ENCODE measurements at places on chromosomes 5 and 9.

DNA sequence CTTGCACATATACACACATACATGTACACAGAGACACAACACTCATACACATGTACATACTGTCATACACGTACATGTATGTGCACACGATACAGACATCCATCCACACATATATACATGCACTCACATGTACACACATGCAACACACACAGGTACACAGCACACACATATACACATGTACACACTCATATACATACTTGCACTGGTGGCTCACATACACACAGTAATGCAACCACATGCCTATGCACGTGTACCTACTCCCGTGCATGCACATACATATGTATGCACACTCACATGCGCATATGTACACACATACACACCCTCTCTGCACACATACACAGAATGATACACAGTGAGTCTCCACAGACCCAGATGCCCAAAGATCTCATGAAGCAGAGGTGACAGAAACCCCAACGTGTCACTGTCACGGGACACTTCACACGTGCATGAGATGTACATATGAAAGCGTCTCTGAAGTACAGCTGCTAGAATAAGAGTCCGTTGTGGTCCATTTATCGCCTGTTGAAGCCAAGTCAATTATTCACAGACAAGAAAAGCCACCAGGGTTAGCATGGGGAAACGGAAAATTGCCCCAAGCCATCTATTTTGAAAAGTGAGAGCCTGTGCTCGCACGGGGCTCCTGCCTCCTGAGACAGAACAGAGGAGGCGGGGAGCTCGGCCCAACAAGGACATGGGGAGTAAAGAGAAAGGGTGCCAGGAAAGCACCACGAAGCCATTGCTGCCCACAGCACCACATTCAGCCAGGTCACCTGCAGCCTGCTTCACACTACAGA lies 24.9 kb downstream of the LPCAT1 start:
- DNase-seq = no peak

- DNase-seq = no peak
Measured at GRCh38 chr5:16350816-16351215, 114.8 kb downstream of the ZNF622 start.

DNA sequence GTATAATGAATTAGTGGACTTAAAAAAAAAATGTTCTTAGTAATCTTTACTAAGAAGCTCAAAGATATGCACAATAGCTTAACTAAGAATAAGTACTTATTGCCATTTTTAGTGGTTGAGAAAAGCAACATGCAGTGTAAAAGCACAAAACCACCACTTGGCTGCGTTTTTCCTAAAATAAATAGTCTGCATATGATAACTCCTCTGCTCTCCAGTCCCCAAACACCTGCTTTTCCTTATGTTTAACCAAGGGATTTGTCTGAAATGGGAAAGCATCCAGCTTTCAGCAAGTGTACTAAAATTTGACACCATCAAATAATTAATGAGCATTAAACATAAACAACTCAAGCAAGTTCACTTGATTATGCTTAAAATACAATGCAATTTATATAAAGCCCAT lies 41.4 kb downstream of the PSIP1 start:
- no peak for DNase-seq

DNA sequence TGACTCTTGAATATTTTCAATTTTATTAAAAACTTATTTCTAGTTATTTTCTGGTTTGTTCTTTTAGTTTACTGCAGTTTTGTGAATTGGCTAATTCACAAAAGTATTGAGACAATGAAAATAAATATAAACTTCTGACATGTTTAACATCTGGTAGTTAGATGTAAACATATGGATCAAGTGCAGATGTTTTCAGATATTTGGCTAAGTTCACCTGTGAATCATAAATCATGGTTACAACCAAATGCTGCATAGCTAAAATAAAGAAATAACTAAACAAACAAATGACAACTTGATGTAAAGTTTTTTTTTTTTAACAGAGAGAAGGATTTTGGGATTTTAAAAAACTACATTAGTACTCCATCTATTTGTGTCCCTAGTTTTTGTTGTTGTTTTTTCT lies 484.6 kb downstream of the SLCO4C1 start:
- DNase-seq = no peak

DNA sequence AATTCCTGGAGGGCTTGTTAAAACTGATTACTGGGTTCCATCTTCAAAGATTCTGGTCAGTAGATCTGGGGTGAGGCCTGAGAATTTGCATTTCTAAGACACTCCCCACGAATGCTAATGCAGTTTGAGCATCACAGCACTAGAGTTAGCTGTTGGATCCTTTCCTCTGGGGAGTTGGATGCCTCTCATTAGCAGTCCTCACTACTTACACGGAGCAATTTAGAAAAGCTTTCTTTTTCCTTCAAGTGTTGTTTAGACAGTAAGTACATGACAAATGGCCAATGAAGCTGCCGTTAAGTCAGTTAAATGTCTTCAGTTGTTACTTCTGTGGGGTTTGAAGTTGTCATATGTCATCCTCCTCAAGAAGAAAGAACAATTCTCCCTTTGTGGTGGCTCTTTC lies 74.9 kb upstream of the HMHB1 start:
- no peak for DNase-seq

GRCh38 chr5:109656829-109657228 lies 32.9 kb upstream of the MAN2A1 start:
- DNase-seq = peak; percentile 39

DNA sequence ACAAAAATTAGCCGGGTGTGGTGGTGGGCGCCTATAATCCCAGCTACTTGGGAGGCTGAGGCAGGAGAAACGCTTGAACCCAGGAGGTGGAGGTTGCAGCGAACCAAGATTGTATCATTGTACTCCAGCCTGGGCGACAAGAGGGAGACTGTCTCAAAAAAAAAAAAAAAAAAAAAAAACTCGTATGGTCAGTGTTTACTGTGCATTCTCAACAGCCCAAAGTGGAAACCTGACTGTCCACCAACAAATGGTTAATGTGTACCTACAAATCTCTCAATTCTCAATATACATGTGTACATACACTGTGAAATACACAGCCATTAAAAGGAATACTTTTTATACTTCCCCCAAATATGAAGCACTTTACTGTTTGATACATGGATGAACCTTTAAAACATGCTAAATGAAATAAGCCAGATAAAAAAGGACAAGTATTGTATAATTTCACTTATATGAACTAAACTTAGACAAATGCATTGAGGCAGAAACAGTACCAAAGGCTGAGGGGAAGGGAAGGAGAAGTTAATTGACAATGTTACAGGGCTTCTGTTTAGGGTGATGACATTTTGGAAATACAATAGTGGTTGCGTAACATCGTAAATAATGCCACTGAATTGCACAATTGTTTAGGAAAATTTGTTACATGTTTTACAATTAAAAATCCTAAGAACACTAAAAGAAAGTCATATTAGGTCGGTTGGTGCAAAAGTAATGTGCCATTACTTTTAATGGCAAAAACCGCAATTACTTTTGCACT lies 16.5 kb downstream of the DNAJA1 start:
- DNase-seq = no peak

DNA sequence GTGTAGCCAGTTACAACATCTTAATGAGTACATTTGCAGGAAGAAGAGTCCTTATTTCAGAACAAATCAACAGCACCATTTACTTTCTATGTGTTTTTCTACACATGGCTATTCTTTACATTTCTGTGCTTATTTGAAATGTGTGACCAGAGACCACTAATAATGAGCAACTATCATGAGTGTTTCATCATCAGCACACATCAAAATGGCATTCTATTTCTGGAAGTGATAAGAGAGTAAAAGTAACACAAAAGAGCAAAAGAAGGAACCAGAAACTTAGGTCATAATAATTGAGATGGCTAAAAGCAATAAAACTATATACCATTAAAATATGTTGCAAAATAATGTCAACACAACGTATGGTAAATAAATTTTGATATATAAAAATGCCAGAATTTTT lies 159.7 kb downstream of the PBX3 start:
- DNase-seq = no peak

GRCh38 chr9:132669319-132669697 lies 475 bp downstream of the DDX31 start:
- no peak for DNase-seq

DNA sequence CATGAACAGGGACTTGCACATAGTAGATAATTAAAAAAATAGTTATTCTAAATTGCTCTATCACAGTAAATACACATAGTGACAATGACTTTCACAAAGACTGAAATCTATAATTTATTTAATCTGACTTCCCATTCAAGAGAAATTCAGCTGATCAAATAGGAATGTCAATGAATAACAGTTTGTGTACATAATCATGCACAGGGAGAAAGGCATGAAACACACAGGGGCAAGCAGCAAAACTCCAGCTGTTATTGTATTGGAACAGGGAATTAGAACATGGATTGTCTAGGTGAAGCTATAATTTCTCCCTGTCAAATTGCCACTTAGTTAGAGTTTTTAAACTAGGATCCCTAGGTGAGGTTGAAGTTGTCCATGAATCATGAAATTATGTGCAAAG lies 99.9 kb downstream of the HCN1 start:
- DNase-seq = no peak

DNA sequence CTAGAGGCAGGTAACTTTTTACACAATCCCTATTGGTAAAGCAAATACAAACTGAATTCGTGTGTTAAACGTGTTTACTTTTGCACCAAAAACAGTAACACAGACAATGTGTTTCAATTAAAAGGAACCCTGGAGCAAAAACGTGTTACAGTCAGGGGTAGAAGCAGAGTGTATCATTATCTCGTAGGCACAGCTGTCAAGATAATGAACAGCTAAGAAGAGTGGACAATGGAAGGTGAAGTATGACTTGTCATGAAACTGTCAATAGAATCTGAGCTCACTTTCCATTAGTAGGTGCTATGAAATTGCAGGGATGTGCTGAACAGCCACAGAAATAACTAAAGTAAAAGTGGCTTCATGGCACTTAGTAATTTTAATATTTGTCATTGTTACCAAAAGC lies 1229.8 kb upstream of the WWC1 start:
- no peak for DNase-seq

DNA sequence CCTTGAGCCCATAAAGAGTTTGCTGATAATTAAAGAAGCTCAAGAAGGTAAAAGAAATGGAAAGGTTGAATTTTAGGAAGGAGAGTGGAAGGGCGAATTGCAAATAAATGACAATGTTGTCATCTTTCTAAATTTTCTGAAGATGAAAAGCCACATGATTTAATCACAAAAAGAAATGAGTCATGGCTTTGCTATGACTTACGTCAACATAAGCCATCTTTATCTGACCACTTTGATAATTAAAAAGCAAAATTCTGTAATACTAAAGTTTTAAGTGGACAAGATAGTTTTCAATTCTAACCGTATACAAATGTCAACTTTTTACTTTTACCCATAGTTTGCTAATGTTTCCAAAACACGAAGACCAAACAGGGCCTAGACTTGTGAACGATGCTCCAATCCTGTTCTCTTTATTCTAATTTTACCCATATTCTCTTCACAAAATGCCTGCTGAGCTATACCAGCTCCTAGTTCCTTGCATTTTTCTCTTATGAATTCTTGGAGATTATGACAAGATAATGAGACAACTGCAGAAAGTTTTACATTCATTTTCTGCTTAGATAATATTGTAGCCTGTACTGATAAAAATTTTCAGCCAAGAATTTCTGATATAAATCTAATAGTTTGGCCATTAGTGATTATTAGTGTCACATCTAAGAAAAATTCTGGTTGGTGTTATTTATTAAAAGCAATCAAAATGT lies 21.8 kb upstream of the PRUNE2 start:
- no peak for DNase-seq

GRCh38 chr9:88749420-88749819 lies 214.4 kb downstream of the NXNL2 start:
- DNase-seq = peak; percentile 59

DNA sequence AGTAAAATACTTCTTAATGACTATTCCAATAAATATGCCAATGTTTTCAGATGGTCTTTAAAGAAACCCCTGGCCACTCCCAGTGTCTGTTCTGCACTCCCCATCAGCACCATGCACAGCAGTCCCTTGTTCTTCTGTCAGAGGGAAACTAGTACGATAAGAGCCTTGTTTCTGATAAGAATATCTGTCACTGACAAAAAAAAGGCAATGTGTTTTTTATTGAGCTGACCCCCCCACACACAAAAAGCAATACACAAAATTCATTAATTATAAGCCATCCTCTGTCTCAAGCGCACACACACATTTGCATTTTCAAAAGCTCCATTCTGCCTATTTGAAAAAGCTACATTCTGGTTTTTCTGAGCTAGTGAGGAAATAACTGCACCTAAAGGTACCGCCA lies 119.1 kb downstream of the ENC1 start:
- DNase-seq = no peak

DNA sequence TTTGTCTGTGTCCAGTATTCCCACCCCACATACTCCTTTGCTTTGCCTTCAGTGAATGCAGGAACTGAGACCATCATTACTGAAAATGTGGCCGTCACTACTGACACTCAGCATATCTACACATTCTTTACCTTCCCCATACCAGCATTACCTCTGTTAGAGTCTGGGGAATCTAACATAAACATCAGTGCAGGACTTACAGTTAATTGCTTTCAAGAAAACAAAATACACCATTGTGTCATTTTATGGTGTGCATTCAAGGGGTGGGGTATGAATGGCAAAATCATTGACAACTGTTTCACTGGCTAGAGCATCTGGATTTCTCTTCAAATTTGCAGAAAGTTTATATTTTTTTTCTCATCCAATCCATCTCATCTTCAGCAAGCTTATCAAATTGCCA lies 731.4 kb upstream of the RIOK2 start:
- DNase-seq = no peak

DNA sequence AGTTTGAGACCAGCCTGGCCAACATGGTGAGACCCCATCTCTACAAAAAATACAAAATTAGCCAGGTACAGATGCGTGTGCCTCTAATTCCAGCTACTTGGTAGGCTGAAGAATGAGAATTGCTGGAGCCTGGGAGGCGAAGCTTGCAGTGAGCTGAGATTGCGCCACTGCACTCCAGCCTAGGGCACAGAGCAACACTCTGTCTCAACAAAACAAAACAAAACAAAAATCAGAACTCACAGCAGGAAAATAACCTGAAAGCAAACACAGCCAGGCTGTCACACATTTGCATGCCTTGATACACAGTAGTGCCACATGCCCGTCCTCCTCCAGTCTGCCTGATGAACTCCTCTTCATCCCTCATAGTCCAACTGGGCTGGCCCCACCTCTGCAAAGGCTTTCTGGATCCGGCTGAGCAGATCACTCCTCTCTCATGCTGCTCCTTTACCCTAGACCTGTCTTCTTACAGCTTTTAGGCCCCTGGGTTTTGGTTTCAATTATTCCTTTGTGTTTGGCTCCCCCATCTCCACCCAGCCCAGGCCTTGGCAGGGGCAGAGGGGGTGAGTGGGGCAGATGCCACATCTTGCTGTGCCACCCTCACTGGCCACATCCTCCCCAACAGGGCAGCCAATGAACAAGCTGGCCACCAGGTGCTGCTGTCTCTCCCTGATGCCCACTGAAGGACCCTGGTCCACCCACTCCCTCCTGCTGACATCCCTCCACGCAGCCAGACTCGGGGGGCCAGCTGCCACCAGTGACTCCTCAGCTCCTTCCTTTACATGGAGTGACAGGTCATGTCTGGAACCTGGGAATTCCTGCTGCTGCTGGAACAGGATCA lies 62.0 kb upstream of the GGTA1 start:
- DNase-seq = no peak

GRCh38 chr9:127974769-127975261 lies 6.0 kb downstream of the EEIG1 start:
- DNase-seq = no peak

Measured in BJ (cell line).